Stomach (tissue), 19 donors: ENCODE measurements at places on chromosomes 13 and 19. TPM values are rescaled to one million over a fixed set of nuclear protein-coding genes. Genes with fewer than 3 reads are reported as not detected.

DNA sequence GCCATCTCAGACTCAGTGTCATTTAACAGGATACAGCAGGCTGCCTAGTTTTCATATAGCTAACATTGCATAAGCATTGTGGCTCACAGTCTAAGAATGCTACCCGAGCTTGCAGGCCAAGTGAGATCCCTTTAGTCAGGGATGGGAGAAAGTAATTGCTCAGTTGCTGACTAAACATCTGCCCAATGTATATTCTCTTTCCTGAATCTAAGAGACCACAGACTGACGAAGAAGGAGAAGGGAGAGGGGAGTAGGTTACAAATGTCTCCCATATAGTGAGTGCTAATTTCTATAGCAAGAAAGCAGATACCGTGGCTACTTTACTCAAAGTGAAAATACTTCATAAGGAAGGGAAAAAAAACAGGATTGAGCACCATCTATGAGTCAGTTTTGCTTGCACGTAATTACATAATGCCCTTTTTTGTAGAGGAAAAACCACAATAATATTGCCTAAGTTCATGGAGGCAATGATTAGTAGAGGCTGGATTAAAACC, 453.9 kb downstream of the COG6 start:
- H3K4me3 ChIP-seq: no peak overlapping the region
- no peaks in the 10 kb centered on the region for H3K4me1 ChIP-seq
- H3K27ac ChIP-seq: no peak overlapping the region

PSPN gene
- 2.0 TPM for total RNA-seq

FUT1 gene
- total RNA-seq: 7.3 TPM

GPR183 gene
- total RNA-seq: 13.4 TPM

DNA sequence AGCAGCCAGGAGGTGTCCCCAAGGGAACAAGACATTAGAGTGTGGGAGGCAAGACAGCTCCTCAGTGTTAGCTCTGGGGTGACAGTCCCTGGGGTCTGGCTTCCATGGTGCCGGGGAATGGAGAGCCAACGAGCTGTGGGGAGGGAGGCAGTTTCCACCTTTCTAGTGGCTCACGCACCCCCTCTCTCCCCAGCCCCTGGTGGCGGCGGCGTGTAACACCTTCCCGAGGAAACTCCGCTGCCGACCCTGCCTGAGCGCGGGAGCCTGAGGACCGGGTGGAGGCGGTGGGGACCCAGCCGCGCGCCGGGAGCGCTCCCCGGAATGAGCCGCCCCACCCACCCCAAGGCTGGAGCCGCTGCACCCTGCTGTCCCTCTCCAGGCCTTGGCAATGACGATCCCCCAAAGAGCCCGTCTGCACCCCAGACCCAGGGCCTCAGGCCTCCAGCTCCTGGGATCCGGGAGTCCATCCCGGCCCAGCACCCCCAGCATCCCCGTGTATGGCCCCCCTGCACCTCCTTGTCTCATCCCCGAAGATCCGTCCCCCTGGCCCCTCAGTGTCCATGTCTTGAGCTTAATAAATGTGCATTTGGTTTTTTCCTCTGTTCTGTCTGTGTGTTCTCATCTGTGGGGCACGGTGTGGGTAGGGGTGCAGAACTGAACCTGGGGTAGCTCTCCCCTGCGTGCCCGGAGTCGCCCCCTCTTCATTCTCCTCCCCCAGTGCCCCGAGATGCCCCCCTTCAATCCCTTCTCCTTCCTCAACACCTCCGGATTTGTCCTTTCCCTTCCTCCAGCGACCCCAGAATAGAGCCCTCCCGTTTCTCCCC, 622 bp upstream of the FXYD5 start:
- peaks cover 30% of the 10 kb centered on the region for H3K4me1 ChIP-seq
- no peaks in the 10 kb centered on the region for H3K27me3 ChIP-seq
- peak overlapping the region; percentile 54 for H3K4me3 ChIP-seq
- peak overlapping the region; percentile 85 for H3K27ac ChIP-seq
- H3K36me3 ChIP-seq: peaks cover 17% of the 10 kb centered on the region

APOC4 gene
- not detected for total RNA-seq

- no peaks in the 10 kb centered on the region for H3K36me3 ChIP-seq
- no peaks in the 10 kb centered on the region for H3K27me3 ChIP-seq
- H3K4me1 ChIP-seq: no peaks in the 10 kb centered on the region
- H3K4me3 ChIP-seq: no peak overlapping the region
- H3K27ac ChIP-seq: no peak overlapping the region
Observed at GRCh38 chr13:50326811-50327210, 311.6 kb downstream of the KCNRG start.

ATP1A3 gene
- total RNA-seq: not detected

DNA sequence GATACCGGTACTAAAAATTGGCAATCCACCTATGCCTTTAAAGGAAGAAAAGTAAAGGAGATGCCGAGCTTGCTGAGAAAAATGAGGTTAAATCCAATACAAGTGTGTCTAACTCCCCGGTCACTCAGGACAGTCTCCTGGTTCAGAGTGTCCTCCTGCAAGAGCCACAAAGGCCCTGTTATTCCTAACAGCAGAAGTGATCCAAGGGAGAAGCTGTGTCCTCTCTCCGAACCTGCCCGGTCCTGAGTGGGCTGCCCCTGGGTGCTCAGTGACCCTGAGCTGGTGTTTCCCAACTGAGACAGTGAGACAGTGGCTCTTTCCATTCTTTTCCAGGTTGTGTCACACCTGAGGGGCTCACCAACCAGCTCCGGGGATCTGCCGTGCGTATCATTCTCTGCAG, 4.8 kb downstream of the GJB6 start:
- no peaks in the 10 kb centered on the region for H3K36me3 ChIP-seq
- H3K4me3 ChIP-seq: no peak overlapping the region
- H3K27ac ChIP-seq: no peak overlapping the region
- H3K4me1 ChIP-seq: peaks cover 8% of the 10 kb centered on the region
